ENCODE measurements at places on chromosomes 3 and 15. TPM values are rescaled to one million over a fixed set of nuclear protein-coding genes. Genes with fewer than 3 reads are reported as not detected.

GRCh38 chr15:57152666-57153539, 223.4 kb upstream of the CGNL1 start:
- DNase-seq: no peak

DNA sequence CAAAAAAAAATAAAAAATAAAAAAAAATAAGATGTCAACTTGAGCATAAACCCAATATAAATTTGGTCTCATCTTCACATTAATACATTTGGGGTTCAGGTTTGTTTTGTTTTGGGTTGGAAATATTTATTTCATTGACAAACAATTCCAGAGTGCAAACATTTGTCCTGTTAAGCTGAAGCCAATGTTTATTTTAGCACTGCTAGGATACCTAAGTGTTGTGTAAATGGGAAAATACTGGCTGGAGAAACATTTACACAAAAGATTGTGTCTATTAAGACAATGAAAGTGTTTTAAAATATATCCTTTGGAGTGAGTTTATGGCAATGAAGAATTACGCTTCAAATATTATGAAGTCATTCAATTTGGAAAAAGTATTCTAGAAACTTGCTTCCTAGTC, 91.1 kb downstream of the MEIS2 start:
- no peak for DNase-seq

DNA sequence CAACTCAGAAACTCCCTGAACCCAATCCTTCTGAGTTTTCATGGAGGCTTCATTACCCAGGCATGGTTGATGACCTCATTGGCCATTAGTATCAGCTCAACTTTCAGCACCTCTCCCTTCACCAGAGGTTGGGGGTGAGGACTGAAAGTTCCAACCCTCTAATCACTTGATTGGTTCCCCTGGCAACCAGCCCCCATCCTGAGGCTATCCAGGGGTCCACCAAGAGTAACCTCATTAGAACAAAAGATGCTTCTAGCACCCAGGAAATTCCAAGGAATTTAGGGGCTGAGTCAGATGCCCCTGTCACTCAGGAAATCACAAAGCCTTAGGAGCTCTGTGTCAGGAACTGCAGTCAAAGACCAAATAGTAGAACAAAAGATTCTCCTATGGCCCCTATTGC, 43.8 kb downstream of the ADAMTSL3 start:
- DNase-seq: no peak

DNA sequence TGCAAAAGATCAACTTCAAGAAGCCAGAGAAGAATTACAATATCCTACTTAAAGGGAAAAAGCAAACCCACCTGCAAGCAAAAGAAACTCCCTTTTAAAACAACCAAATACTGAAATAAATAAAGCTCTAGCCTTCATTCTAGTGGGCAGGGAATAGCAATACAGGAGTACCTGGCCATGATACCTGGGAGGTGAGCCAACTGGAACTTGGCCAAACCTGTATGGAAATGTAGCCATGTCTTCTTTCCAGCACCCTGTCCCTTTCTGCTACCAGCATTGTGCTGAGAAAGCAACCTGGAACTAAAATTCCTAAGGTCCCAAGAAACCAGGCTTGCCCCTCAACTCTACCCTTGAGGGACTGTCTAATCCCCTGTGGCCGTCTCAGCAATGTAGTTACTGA, 530.0 kb downstream of the EPHB1 start:
- DNase-seq: no peak

DNA sequence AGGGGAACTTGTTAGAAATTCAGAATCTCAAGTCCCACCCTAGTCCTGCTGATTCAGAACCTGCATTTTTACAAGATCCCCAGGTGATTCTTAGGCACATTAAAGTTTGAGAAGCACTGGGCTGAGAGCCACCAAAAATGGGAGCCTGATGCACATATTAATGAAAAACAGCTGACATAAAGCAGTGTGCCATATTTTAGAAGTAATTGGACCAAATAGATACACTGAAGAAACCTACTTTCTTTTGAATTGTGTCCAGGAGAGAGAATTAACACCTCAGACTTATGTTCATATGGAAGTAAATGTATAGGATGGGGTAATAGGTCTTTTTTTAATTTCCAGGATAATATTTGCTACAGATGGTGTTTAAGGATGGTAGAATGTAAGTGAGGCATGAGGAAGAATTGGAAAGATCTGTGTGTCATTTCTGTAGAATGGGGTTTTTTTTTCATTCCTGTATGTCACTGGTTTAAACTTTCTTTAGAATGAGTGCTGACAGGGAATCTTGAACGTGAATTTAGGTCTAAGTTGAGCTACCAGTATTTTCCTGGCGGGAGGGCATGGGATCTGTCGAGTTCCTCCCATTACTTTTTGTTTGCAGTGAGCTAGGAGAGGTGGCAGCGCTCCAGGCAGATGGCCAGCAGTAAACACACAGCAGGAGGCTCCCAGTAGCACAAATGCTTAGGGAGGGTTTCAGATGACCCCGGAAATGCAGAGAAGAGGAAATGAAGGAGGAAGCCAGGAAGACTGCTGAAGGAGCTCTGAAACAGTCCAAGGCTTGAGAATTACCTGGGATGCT, 185.6 kb downstream of the PLCL2 start:
- no peak for DNase-seq

GRCh38 chr15:81776976-81777375, 268.8 kb downstream of the MEX3B start:
- DNase-seq: no peak

DNA sequence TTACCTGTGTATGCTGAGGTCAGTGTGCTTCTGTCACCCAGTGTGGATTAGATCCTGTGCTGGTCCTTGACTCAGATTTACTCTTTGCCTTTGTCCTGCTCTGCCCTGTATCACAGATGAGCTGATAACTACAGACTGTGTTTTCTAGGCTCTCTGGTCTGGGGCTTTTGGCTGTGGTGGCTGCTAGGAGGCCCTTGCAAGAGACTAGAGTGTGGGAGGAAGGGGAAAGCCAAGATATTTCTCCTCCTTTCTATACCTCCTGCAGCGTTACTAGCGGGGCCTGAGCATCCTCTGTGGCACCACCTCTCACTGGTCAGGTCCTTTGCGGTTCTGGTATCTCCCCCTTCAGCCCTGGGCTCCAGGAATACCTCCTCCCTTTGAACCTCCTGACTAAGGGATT, 282.3 kb upstream of the TBC1D5 start:
- no peak for DNase-seq

DNA sequence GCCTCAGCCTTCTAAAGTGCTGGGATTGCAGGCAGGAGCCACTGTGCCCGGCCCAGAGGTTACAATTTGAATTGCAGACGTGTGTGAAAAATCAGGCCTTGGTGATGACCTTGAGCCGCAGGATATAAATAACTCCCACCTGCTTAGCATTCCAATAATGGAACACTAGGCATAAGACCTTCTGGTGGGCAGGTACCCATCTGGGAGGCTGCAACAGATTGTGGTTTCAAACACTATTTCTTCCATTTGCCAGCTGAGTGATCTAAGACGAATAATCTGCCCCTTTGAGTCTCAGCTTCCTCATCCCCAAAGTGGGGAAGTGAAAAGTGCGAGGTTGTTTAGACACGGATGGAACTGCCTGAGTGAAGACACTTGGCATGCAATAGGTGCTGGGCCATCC, 47.7 kb upstream of the HERC1 start:
- no peak for DNase-seq

Gene DNAH12
- under 0.01 TPM for total RNA-seq

Gene CPN2
- total RNA-seq: not detected

Gene GPR149
- total RNA-seq: not detected

Gene PPP1R14D
- total RNA-seq: not detected

Gene SLC4A7
- total RNA-seq: 50.4 TPM

Gene OPA1
- total RNA-seq: 45.4 TPM

Data from esophagus squamous epithelium (tissue), 5 donors.